ENCODE measurements at places on chromosomes 1 and 21.

GRCh38 chr21:37006486-37007291, at the start of gene RIPPLY3:
RIPPLY3 (plus strand) TSS chr21:37006702; CDS start chr21:37006773, 71 bp downstream.
- no peak for DNase-seq

DNA sequence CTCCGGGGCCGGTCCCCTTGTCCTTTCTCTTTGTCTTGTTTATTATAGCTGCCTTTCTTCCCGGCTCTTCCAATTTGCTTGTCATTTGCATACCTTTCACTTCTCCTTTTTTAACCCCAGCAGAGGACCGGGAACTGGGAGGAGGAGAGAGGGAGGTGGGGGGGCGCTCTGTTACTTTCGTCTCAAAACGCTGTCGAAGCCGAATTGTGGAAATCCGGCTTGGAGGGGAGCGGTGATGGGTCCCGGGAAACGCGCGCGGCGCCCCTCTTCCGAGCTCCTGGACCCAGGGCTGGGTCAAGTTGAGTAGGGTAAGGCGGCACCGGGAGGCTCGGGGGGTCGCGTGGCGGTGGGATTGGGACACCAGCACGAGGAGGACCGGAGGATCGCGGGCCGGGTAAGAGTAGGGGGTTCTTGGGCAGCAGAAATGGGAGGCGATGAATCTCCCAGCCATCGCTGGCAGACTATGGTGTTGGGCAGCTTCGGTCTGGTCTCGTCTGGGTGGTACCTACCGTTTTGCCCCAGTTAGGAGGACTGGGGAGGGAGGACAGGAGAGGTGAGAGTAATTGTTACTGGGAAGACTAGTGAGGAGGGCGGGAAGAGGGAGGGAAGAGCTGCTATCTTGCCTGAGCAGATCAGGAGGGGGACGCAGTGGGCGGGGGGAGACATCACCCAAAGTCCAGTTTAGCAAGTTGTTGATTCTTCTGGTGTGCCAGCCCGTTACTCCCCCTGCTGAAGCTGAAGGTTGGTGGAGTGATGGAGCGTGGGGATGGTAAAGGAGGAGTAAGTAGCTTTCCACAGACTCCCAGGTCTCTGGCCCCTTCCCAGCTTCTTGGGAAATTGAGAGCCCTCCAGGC, 1.5 kb downstream of the PROX1 start:
- DNase-seq, result no peak

DNA sequence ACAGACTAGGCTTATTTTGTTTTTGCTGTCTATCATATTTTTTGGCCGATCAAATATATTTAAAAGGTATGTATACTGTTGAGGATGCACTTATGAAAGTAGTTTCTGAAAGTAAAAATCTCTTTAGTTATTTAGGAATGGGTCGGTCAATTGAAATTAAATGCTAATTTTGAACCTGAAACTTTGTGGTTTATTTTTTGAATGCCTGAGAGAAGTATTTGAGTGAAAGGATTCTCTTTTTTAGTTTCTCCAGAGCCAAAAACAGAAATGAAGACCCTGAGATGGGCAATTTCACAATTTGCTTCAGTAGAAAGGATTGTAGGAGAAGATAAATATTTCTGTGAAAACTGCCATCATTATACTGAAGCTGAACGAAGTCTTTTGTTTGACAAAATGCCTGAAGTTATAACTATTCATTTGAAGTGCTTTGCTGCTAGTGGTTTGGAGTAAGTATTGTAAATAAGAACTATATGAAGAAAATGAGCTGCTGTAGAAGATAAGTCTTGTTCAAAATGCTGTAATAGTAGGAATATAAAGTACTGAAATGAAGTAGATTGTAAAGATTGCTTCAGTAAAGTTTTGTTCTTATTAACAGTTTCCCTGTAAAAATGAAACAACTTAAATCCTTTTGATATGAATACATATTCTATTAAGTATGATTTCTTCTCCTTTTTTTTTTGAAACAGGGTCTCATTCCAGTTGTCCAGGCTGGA, 11.5 kb downstream of the USP1 start:
- DNase-seq, result no peak

DNA sequence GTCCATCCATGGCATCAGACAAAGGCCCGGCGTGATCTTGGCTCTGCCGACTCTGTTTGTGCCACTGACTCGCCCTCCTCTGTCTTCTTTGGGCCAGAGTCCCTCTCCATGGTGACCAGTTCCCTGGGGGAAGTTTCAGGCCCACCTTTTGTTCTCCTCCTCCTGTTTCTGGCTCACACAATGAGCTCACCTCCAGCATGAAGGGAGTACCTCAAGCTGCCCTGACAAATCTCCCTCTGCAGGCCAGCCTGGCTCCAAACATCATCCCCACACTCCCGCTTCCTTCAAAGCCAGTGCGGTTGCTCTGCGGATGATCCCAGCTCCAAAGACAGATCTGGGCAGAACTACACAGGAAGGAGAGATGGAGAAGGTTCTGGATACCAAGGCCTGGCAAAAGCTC, 576.6 kb downstream of the NPHP4 start:
- DNase-seq, result no peak

- no peak for DNase-seq
Observed at GRCh38 chr1:36109041-36109679, 15.9 kb downstream of the COL8A2 start.

DNA sequence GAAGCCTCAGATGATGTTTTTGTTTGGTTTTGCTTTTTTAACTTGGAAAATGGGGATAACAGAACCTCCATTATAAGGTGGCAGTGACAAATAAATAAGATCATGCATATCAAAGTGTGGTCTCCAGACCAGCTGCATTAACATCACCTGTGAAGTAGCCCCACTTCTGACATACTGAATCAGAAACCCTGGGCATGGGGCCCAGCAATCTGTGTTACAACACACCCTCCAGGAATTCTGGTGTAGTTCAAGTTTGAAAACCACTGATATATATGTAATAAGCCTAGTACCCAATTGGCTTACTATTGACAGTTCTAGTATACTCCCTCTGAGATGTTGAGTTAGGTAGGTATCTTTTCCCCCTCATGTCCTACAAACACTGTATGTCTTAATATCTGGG, 24.1 kb upstream of the RNF19B start:
- DNase-seq, result no peak

- DNase-seq, result no peak
Observed at GRCh38 chr1:67208217-67208616, 42.0 kb downstream of the IL23R start.

DNA sequence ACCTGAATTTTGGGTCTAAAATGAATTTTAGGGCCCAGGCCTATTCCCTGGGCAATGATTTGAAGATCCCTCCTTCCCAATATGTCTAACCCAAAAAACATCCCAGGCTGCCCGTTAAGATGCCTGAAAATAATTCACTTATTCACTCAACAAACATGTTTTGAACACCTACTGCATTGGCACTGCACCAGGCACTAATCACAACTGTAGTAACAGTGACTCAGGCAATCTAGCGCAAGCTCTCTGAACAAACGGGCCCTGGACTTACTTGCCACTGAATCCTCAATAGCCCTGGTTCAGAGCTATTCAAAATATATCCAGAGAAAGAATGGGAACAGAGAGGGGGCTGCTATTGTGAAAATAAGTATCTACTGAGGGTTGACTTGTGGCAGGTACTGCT, 4.2 kb downstream of the CD244 start:
- no peak for DNase-seq

DNA sequence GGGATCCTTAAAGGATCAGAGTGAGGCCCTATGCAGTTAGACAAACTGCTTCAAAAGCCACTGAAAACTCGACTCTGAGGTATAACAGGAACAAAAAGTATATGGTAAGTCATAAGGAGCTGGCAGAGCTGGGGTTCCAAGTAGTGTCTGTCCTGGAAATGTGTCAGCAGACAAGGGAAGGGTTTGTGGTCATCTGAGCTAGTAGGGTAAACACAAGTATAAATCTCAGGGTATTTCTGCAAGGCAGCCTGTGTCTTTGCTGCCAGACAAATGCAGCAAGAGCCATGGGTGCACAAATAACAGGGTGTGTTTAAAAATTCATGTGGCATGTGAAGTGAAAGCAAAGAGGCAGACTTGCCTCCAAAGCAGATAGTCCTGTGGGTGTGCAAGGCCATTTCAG, 759.0 kb upstream of the ADAMTS5 start:
- no peak for DNase-seq

- no peak for DNase-seq
Observed at GRCh38 chr1:81596341-81596740, 204.4 kb upstream of the ADGRL2 start.

DNA sequence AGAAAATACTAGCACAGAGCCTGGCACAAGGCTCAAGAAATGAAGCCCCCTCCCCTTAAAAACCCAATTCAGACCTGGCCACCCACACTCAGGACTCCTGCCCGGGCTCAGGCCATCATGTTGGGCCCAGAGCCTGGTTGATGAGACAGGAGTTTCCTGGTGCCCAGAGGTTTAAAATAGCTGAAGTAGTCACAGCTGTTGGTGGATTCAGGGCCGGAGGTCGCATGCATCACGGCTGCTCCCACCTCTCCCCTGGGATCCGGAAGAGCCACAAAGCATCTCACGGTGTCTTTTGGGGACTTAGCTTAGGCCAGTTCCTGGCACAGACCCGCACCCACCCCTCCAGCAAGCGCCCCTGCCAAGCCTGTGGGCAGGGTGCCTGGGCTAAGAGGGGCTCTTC, 2.6 kb upstream of the PADI2 start:
- no peak for DNase-seq

DNA sequence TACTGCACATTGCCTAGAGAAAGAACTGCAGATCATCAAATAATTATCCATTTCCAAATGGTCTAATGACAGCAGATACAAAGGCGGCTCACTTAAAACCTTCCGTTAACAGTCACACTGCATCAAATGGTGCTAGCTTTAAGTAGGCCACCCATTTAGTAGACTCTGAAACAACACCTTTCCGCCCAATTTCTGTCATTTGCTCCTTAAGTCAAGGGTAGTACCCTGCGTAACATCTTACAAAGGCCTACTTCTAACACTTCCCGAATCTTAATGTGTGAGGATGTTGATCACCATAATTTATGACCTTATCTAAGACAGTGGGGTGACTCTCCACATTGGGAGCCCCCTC, 692 bp upstream of the RALGPS2 start:
- DNase-seq, result no peak

DNA sequence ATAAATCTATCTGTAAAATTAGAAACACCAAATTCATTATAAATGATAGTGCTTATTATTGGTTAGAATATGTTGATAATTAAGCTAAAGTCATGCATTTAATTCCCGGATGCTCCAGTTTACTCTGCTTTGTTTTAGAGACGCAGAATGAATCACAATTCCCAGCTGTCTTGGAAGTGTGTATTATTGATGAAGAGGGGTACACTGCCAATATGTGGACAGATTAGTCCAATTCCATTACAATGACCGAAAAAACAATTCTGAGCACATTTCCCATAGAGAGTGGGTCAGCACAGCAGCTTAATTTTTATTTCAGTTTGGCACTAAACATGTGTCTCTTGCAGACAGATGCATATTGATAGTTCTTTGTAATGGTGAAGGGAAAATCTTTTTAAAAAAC, 146.7 kb downstream of the KCNT2 start:
- no peak for DNase-seq

DNA sequence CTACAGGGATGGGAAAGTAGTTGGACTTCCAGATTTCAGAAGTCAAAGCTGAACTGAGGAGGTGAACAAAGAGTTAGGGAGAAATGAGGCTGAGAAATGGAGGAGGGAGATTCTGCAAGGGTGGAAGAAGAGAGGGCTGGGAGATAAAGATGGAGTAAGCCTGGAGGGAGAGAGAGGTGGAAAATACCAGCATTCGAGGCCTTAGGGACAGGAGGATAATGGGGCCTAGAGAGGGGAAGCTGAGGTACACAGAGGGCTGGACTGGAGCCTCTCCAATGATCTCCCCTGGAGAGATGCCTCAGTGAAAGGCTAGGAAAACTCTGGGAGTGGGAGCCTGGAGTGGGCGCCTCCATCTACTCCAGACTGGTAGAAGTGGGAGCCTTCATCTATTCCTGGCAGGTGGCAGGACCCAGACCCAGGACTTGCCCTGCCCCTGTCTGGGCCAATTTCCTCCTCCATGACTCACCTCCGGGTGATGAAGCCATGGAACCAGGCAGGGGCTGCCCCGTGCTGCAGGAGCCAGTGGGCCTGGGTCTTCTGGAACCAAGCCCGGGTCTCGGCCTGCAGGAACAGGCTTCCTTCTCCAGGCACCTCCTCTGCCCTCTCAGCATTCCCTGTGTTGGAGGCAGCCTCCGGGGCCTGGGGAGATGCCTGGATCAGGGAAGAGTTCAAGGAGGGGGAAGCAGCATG, 1.9 kb downstream of the SH2D2A start:
- no peak for DNase-seq

- no peak for DNase-seq
Observed at GRCh38 chr1:60978421-60979357, 103.7 kb upstream of the NFIA start.

Measured in activated CD4-positive, CD25-positive, alpha-beta regulatory T cell (primary cell).